NCI-H69 (cell line): ENCODE measurements at places on chromosomes 13 and 19.

DNA sequence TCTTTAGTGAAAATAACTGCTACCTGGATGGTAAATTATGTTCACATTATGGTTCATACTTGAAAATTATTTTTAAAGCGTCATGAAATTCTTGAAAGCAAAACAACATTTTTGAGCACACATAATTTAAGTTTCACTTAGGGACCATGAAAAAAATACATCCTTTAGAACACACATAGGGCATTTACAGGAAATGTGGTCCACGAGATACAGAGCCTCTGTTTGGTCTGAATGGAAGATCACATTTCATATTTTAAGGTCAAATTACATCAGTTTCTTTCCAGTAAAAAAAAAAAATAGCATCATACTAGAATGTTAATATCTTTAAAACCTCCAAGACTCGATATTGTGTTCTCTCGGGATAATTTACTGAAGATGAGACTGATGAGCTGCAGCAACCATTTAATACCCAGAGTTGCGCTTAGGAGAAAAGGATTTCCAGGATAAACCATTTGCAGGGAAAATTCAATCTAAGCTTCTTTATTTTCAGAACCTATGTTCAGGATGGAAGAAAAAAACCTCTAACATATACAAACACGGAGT is 720.7 kb downstream of the DIAPH3 start:
- DNase-seq = peak; percentile 16

GRCh38 chr13:79468402-79468801 is 12.6 kb upstream of the NDFIP2 start:
- DNase-seq = no peak

DNA sequence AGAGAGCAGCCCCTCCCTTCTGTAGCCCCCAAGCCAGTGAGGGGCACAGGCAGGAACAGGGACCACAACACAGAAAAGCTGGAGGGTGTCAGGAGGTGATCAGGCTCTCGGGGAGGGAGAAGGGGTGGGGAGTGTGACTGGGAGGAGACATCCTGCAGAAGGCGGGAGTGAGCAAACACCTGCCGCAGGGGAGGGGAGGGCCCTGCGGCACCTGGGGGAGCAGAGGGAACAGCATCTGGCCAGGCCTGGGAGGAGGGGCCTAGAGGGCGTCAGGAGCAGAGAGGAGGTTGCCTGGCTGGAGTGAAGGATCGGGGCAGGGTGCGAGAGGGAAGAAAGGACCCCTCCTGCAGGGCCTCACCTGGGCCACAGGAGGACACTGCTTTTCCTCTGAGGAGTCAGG is 4.2 kb downstream of the KLK3 start:
- DNase-seq = peak; percentile 96

DNA sequence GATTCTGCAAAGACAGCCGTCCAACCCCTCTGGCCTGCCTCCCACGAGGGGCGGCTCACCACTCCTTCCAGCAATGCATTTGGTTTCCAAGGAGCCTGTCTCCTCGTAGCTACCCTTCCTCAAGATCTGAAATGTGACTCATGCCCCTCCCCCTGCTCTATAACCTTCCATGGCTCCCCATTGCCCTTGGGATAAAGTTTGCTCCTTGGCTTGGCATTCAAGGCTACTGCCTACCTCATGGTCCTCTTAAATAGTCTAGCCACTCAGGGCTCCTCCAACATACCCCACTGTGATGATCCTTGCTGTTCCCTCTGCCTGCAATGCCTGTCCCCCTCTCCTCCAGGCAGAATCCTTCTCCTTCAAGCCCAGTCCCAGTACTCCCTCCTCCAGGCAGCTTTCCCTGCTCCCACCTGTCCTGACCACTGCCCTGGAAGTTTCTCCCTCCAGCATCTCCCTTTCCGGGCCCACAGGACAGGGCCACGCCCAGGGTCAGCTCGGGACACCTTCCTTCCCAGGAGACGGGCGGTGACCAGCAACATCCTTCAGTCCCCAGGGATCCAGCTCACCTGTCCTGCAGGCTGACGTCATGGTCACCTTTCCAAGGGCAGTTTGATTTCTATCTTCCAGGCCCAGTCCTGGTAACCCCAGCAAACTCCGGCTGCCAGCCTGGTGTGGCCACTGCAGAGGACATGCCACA is 19.2 kb upstream of the SEMA6B start:
- no peak for DNase-seq

GRCh38 chr13:63287926-63288325 is 1872.3 kb upstream of the PCDH20 start:
- no peak for DNase-seq

DNA sequence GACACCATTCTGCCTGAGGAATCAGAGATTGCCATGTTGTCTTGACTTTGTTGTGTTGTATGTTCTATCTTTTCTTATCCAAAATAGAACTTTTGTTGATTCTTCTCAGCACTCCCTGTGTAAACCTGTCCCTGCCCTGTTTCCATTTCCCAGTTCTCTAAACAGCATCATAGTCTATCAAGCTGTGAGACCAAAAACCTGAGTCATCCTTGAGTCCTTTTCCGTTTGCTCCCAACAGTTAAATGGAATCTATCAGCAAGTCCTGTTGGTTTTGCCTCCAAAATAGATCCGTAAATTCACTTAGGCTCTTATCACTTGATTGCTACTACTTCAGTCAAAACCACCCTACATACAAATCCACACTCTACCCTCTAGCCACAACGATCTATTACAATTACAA is 667.1 kb downstream of the PCDH9 start:
- DNase-seq = no peak
